ENCODE measurements at places on chromosomes 6 and 20.

GRCh38 chr20:64009811-64010387, 26.1 kb upstream of the C20orf204 start:
- H3K27ac ChIP-seq: no peak overlapping the region
- no peak overlapping the region for H3K4me3 ChIP-seq
- no peaks in the 10 kb centered on the region for H3K4me1 ChIP-seq
- H3K36me3 ChIP-seq: no peaks in the 10 kb centered on the region
- H3K27me3 ChIP-seq: no peaks in the 10 kb centered on the region

GRCh38 chr6:56370561-56371211, 123.3 kb upstream of the COL21A1 start:
- peak; percentile 28 for DNase-seq
- H3K27me3 ChIP-seq: no peaks in the 10 kb centered on the region
- peaks cover 25% of the 10 kb centered on the region for H3K4me1 ChIP-seq
- H3K27ac ChIP-seq: peak overlapping the region; percentile 83
- no peaks in the 10 kb centered on the region for H3K36me3 ChIP-seq

DNA sequence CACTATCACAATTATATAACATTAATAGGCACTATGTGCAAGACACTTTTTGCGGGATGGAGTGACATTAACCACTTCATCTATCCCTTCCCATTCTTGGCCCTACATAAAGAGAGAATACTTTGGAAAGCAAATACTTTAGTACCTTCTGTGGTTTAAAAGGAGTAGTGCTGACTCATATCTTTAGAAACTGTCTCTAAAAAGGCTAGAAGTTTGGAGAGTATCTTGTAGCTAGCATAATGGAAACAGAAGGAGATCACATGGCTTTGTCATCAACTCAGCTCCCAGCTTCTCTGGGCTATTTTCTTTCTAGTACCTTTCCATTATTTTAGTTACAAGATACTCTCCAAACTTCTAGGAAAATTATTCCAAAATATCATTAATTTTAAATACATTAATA, 157.5 kb downstream of the ADGRG6 start:
- no peaks in the 10 kb centered on the region for H3K27me3 ChIP-seq
- H3K4me1 ChIP-seq: no peaks in the 10 kb centered on the region
- no peak overlapping the region for H3K27ac ChIP-seq

GRCh38 chr20:54223751-54224150, 15.9 kb downstream of the PFDN4 start:
- H3K4me3 ChIP-seq: no peak overlapping the region
- H3K27me3 ChIP-seq: no peaks in the 10 kb centered on the region
- no peaks in the 10 kb centered on the region for H3K36me3 ChIP-seq
- no peak for DNase-seq

- peak; percentile 89 for DNase-seq
- no peaks in the 10 kb centered on the region for H3K36me3 ChIP-seq
- peaks cover 31% of the 10 kb centered on the region for H3K4me1 ChIP-seq
- H3K27ac ChIP-seq: peak overlapping the region; percentile 66
Observed at GRCh38 chr20:48682529-48683363, 145.1 kb downstream of the PREX1 start.

DNA sequence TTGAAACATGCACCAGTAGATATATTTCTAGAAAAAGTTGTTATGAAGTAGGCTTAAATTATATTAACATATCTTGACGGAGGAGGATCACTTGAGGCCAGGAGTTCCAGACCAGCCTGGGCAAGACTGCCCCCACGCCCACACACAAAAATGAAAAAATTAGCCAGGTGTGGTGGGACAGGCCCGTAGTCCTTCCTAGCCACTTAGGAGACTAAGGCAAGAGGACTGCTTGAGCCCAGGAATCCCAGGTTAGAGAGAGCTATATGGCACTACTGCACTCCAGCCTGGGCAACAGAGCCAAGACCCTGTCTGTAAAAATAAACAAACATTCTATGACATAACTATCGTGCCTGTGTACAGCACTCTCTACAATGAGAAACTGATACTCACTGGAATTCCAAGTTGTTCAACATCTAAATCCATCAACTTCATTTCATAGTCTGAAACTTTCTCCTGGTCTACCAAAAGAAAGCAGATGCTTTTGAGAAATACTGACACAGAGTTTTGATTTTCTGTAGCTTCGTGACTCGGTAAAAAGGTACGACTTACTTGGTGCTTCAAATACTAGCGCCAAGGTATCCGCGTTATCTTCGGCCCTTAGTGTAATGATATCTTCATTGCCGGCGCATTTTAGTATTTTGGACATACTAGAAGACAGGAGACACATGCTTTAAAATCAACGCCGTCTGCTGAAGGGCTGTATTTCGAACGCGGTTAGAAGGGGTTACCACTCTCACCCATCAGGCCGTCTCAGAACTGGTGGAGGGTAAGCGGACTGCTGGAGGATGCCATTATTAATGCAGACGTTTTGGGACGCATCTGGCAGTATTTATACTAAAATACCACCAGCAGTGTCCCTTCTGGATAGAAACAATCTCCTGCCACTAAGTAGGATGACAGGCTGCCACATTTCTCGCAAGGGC, 1.3 kb downstream of the PCNA start:
- no peak for DNase-seq
- peaks cover 13% of the 10 kb centered on the region for H3K4me1 ChIP-seq
- peaks cover 4% of the 10 kb centered on the region for H3K36me3 ChIP-seq
- peak overlapping the region; percentile 95 for H3K27ac ChIP-seq
- no peaks in the 10 kb centered on the region for H3K27me3 ChIP-seq
- peak overlapping the region; percentile 70 for H3K4me3 ChIP-seq

DNA sequence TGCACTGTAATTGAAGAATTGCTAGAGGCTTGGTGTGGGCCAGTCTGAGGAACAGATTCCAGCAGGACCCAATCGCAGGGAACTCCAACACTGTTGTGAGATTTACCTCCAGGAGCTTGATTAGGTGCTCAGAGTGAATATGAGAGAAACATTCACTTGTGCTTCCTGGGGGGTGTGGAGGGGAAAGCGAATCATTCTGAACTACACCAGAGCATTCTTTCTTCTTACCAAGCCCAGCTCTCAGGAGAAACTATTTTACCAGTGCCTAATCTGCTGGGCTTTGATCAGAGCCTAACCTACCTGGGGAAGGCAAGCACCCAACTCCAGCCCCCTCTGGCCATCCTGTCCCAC, 7.4 kb upstream of the SIRPB1 start:
- H3K27ac ChIP-seq: no peak overlapping the region
- no peak overlapping the region for H3K4me3 ChIP-seq
- no peaks in the 10 kb centered on the region for H3K27me3 ChIP-seq
- no peaks in the 10 kb centered on the region for H3K4me1 ChIP-seq

DNA sequence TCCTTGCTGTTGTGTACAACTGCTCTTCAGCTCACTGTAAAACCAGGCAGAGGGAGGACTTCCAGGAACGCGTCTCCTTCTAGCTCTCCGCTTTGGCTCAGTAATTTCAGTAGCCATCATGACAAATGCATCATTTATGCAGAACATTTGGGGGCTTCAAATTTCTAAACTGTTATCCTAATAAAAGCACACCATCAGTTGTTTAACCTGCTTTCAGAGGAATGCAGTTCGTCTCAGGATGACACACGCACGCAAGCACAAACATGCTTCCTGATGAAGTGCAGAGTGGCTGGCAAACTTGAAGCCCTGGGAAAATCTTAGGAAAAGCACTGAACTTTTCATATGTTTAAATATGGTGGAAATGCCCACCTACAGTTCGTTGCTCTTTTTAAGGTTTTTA, 24.4 kb downstream of the SLC22A23 start:
- no peak overlapping the region for H3K4me3 ChIP-seq
- no peaks in the 10 kb centered on the region for H3K36me3 ChIP-seq
- H3K27ac ChIP-seq: no peak overlapping the region
- H3K27me3 ChIP-seq: no peaks in the 10 kb centered on the region
- DNase-seq: no peak
- peaks cover 2% of the 10 kb centered on the region for H3K4me1 ChIP-seq

- no peak overlapping the region for H3K27ac ChIP-seq
- H3K36me3 ChIP-seq: no peaks in the 10 kb centered on the region
- H3K4me3 ChIP-seq: no peak overlapping the region
- H3K27me3 ChIP-seq: no peaks in the 10 kb centered on the region
- no peaks in the 10 kb centered on the region for H3K4me1 ChIP-seq
Observed at GRCh38 chr6:83985715-83986114, 47.9 kb upstream of the MRAP2 start.

DNA sequence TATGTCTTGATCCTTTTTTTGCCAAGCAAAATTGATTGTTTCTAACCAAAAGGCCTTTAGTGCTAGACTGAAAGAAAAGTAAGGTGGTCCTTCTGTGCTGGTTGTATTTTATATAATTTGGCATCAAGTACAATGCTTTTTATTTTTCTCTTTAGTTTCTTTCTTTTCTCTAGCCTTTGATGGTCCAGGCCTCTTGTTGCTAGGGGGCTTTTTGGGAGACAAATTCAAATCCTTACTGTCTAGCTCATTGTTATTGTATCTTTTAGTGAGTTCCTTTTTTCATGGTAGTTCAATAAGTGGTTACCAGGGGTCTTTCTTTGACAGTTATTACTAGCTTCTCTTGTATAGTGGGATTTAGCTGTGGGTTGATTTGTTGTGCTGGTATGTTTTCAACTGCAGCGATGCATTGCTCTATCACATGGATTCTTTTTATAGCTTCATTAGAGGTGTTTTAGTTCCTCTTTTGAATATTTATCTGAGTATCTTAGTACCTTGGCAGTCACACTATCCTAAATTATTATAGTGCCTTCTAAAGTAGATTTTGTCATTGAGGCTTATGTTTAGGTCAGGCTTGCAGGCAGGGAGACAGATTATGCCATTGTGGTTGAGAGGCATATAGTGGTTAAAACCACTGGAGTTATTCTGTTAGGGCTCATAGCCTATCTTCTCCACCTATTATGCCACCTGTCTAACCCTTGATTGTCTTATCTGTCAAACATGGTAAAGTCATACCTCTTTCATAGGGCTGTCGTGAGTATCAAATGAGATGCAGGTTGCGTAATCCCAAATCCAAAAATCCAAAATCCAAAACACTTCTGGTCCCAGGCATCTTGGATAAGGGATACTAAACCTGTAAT, 49.5 kb downstream of the KCNS1 start:
- no peaks in the 10 kb centered on the region for H3K4me1 ChIP-seq
- no peak overlapping the region for H3K4me3 ChIP-seq
- DNase-seq: no peak
- H3K36me3 ChIP-seq: peaks cover 6% of the 10 kb centered on the region
- no peak overlapping the region for H3K27ac ChIP-seq

GRCh38 chr6:168030218-168030746, 32.8 kb downstream of the KIF25 start:
- no peaks in the 10 kb centered on the region for H3K27me3 ChIP-seq
- no peaks in the 10 kb centered on the region for H3K36me3 ChIP-seq
- no peak for DNase-seq
- H3K4me3 ChIP-seq: no peak overlapping the region
- H3K27ac ChIP-seq: no peak overlapping the region

DNA sequence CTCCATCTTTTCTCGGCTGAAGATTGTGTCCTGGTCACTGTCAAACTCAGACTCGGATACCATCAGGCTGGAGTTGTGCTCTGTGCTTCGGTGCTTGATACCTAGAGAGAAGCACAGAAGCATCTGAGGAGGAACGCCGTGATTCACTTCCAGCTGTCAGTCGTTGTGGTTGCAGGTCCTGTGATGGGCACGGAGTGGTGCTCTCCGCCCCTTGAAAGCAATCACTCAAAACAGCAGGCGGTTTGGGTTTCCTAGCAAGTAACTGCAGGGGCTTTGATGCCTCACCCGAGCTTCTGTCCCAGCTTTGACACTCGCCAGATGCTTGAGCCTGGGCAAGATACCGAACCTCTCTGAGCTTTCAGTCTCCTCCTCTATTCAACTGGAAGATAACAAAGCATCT, 52.5 kb downstream of the ALDH5A1 start:
- no peaks in the 10 kb centered on the region for H3K36me3 ChIP-seq
- no peak overlapping the region for H3K4me3 ChIP-seq
- no peak for DNase-seq
- H3K27me3 ChIP-seq: no peaks in the 10 kb centered on the region
- no peak overlapping the region for H3K27ac ChIP-seq

GRCh38 chr6:10429638-10430427, 15.0 kb upstream of the TFAP2A start:
- peaks cover 15% of the 10 kb centered on the region for H3K4me1 ChIP-seq
- H3K27ac ChIP-seq: no peak overlapping the region
- no peak overlapping the region for H3K4me3 ChIP-seq
- H3K36me3 ChIP-seq: no peaks in the 10 kb centered on the region
- peaks cover 65% of the 10 kb centered on the region for H3K27me3 ChIP-seq

DNA sequence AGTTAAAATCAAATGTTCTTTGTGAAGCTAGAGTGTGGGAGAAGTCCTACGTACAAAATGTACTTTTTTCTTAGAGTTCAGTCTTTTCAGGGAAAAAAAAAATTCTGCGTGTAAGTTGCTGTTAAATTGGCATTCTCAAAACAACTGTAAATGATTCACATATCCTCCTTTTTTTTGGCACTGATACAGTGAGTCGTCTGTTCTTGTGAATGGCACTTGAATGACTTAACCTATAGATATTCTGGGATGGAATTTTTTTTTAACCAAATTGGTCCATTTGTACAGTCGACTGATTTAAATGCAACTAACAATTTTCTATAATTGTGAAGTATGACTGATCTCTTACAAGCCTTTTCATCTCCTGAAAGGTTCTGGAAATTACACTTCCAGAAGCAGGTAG, 5.5 kb upstream of the JAG1 start:
- H3K4me3 ChIP-seq: no peak overlapping the region
- no peaks in the 10 kb centered on the region for H3K36me3 ChIP-seq
- no peak overlapping the region for H3K27ac ChIP-seq
- no peaks in the 10 kb centered on the region for H3K27me3 ChIP-seq
- DNase-seq: no peak
- H3K4me1 ChIP-seq: peaks cover 9% of the 10 kb centered on the region

GRCh38 chr6:118751072-118751471, 99.7 kb upstream of the CEP85L start:
- no peak overlapping the region for H3K4me3 ChIP-seq
- no peak for DNase-seq
- H3K36me3 ChIP-seq: no peaks in the 10 kb centered on the region
- H3K27ac ChIP-seq: no peak overlapping the region

GRCh38 chr20:36367907-36368799, 62.0 kb downstream of the DLGAP4 start:
- H3K4me3 ChIP-seq: no peak overlapping the region
- no peaks in the 10 kb centered on the region for H3K36me3 ChIP-seq
- peaks cover 6% of the 10 kb centered on the region for H3K27me3 ChIP-seq
- no peak for DNase-seq
- H3K27ac ChIP-seq: no peak overlapping the region
- no peaks in the 10 kb centered on the region for H3K4me1 ChIP-seq

DNA sequence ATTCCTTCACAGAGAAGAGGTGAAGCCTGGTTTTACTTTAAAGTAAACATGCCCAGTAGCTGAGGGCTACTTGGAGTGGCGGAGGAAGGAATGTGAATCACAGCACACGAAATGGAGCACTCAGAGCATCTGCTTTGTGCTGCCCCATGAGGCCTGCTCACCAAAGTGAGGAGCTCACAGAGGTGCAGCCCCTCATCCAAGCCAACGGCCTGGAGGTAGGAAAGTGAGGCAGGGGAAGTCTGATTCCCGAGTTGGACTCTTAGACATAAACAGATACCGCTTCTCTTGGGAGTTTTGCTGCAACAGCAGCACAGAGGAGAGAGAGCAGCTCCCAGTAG, 3.6 kb downstream of the YTHDF1 start:
- H3K4me3 ChIP-seq: no peak overlapping the region
- H3K4me1 ChIP-seq: peaks cover 36% of the 10 kb centered on the region
- H3K36me3 ChIP-seq: peaks cover 17% of the 10 kb centered on the region
- H3K27ac ChIP-seq: no peak overlapping the region
- no peak for DNase-seq

Data from transverse colon (tissue), 4 donors.